ENCODE measurements at places on chromosomes 4 and X.

- DNase-seq, result no peak
Measured at GRCh38 chr4:25236971-25237370, 3.1 kb downstream of the PI4K2B start.

GRCh38 chrX:153969125-153969903, 2.3 kb downstream of the HCFC1 start:
- DNase-seq, result no peak

- DNase-seq, result no peak
Measured at GRCh38 chr4:124111922-124112321, 600.6 kb downstream of the ANKRD50 start.

GRCh38 chrX:19824603-19825002, 62.8 kb downstream of the SH3KBP1 start:
- DNase-seq, result no peak

DNA sequence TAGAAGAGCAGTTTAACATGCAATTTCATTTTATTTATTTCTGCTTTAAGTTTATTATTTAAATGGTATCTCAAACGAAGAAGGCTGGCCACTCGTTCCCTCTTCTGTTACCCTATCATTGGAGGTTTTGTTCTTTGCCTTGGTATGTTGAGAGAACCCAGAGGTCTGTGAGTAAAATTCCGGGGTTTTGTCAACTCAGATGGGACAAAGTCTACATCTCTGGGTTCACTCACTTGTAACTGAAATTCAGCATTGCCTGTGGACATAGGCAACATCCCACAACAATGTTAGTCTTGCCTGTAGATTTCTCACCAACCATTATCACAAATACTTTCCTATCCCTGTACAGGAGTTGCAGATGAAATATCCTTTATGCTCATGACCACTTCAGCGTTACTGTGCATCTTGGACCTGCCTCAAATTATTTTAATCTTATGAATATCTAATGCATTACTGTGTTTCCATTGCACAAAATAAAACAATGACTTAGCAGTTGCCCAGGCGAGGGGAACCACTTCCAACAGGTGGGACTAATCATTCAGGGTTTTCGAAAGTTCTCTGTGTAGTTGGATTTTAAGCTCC, 33.5 kb upstream of the CD99 start:
- DNase-seq, result no peak

DNA sequence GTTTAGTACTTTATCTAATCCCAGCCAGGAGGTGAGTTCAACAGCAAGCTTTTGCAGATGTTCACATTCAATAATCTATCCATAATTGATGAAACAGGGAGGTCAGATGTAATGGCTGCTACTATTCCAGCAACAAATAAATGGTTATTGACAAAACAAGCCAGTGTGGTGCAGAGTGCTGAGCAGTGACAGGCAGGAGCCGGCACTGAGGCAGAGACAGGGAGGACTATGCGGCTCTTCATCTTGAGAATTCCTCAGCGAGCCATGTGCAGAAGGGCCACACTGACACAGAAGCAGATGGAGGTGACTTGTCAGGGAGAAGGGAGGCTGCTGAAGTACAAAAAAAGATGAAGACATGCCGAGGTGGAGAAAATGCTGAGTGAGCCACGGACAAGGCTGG, 98.3 kb downstream of the TTC29 start:
- DNase-seq, result no peak

DNA sequence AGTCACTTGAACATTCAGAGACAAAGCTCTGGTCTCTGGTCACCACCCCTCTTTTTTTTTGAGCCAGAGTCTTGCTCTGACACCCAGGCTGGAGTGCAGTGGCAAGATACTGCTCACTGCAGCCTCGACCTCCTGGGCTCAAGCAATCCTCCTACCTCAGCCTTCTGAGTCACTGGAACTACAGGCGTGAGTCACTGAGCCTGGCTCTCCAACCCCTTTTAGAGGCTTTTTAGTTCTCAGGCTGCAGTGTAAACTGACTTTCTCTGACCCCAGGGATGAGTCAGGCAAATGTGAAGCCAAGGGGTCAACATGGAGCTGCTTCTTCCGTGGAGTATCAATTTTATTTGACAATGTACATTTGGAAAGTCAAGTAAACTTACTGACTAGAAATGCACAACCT, 229.2 kb downstream of the PTTG2 start:
- DNase-seq, result no peak

- DNase-seq, result no peak
Measured at GRCh38 chr4:82287720-82288119, 86.1 kb downstream of the HNRNPD start.

DNA sequence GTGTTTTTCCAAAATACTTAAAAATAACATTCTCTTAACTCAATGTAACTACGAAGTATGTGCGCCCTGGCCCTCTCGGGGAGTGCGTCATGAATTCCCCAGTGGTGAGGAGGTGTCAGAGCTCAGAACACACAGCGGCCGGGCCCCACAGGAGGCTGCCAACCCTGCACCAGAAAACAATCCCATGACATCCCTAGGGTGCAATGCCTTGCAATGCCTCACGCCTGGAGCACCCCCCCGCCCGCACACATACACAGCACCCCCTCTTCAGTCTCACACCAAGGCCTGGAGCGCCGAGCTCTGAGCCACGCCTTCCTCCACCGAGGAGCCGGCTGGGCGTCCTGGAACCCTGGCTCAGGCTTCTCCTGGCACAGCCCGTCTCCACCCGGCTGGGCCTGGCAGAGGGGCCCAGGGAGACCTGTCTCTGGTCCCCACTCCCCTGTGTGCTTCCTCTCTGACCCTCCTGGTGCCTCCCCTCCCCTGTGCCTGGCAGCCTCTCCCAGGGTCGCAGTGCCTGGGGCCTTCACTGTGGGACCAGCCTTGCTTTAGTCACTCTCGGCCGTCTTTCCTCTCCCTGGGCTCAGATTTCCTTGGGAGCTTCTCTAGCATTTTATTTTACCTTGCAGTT, 108.2 kb upstream of the ADRA2C start:
- no peak for DNase-seq

DNA sequence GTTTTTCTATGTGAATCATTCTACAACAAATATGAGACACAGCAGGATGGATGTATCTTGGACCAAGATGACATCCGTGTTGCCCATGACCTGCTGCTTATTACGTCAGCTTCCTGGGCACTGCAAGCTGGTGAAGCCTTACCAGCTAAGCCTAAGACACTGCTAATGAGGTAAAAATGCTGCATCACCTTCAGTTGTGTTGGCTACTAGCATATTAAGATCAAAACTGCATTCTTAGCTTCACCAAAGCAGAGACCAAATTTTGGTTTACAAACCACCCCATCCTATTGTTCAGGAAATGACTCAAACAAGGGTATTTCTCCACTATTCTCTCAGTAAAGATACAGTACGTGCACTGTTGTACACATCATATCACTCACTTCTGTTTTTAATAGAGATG, 50.3 kb downstream of the MAML3 start:
- DNase-seq, result no peak

GRCh38 chrX:3476973-3477372, 130.5 kb upstream of the MXRA5 start:
- no peak for DNase-seq
